ENCODE measurements at places on chromosomes 6 and 20. TPM values are rescaled to one million over a fixed set of nuclear protein-coding genes. Genes with fewer than 3 reads are reported as not detected.

GRCh38 chr6:116611056-116611455, 5.2 kb upstream of the RSPH4A start:
- DNase-seq = no peak

DNA sequence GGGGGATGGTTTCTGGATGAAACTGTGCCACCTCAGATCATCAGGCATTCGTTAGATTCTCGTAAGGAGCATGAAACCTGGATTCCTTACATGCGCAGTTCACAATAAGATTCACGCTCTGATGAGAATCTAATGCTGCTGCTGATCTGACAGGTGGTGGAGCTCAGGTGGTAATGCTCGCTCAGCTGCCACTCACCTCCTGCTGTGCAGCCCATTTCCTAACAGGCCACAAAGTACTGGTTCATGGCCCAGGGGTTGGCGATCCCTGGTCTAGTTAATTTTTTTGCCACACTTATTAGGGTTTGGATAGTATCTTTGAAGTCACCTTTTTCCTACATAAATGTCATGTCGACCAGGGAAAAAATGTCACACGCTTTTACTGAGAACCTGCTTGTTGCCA, 96.8 kb upstream of the MLIP start:
- no peak for DNase-seq

DNA sequence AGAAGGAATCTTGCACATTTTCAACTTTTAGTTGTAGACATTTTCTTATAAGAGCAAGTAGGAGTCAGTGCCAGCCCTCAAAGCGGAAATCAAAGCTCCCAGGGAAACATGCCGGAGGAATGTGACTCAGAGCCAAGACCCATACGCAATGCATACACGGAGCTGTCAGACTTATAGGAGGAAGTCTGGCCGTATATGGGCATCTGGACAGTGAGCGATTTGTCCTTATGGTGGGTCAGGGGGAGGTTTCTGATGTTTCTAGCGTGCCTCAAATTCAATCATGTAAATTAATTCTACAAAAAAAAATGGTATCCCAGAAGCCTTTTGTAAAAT, 3.6 kb upstream of the CCN2 start:
- DNase-seq = no peak

The CST4 gene
- not detected for total RNA-seq

The RAET1G gene
- total RNA-seq = 0.51 TPM

Data from mesenteric fat pad (tissue), 1 donor.